HTR-8/SVneo (cell line): ENCODE measurements at places on chromosomes 7 and 10.

DNA sequence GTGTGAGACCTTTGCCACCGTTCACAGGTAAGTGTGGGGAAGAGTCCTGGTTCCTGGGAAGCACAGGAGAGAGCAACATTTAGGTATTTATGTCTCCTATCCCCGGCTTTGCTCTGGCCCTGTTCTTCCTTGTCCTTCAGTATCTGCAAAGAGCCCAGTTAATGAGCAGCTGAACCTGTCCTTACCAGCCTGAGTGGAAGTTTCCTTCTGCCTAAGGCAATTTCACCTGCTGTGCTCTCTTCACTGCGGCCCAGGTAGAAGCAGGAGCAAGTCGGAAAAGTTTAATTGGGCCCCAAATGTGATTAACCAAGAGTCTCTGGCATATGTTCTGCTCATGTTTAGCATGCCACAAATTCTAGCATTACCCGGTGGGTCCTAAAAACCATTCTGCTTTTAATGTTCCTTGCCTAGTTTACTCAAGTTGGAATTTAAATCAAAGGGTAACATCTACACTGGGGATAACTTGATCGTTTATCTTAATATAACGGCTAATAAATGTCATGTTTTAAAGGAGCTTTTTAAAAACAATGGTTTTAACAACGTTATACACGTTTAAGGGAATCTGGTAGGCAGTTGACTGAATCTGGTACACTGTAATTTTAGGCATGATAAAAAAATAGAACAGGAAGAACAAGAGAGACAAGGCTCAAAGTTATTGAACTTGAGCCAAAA lies 817.1 kb downstream of the TYW1 start:
- DNase-seq: no peak

DNA sequence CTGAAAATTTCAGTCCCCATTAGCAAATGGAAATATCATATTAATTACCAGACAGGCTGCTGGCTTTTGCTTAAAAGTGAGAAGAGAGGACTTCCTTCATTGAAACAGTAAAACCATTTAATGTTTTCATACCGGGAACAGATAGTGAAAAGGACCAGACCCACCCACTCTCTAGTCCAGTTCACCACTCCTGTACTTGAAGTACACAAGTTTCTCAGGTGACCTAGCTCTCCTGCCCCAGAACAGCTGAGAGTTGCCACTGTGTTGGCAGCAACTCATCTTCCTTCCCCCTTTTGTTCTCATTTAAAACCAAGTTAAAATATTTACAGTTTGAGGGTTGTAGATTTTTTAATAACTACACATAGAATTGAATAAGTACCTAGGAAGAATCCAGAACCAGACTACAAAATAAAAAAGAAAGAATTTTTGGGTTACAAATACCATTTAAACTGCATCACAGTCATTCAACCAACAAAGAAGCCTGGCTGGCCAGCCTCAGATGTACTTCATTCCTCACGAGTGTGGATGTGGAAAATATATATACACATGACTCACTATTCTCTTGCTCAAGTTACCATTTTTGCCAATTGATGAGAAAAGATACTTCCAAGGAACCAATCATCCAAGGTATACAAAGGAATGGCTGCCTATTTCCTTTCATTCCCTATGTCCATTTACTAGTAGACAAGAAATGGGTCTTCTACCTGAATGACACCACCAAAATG lies 68.1 kb downstream of the VPS41 start:
- DNase-seq: peak; percentile 5

GRCh38 chr10:92690211-92690914 lies 608 bp downstream of the HHEX start:
- DNase-seq: peak; percentile 58

DNA sequence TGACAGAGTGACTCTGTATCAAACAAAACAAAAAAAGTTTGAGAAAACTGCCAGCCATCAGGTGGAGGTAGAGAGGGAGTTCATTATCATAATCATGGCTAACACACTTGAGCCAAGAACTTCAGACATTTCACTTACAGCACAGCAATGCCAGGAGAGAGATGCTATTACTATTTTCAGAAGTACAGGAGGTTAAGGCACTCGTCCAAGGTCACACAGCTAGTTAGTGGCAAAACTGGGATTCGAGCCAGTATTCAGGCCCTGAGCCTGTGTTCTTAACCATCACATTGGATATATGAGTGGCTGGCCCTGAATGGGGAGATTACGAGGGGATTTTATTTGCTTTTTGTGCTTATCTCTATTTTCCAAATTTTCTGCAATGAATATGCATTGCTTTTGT lies 24.8 kb upstream of the UNC5B start:
- no peak for DNase-seq

DNA sequence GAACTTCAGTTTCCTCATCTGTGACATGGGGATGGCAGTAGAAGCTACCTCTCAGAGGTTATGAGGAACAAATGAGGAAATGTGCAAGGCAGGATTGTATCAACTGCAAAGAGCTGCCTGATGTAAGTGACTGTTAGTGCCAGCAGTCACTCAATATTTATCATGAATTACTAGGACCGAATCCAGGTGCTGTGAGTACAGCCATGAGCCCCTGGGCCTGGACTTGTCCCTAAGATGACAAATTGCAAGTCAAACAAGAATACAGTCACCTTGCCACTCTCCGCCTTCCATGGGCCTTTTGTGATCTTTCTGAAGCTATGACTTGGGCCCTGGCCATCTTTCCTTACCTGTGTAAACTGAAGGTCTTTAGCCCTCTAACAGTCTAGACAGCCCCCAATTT lies 27.7 kb upstream of the TLX1 start:
- no peak for DNase-seq

- no peak for DNase-seq
These were observed 31.4 kb downstream of the STEAP1B start for GRCh38 chr7:22468609-22469008.

DNA sequence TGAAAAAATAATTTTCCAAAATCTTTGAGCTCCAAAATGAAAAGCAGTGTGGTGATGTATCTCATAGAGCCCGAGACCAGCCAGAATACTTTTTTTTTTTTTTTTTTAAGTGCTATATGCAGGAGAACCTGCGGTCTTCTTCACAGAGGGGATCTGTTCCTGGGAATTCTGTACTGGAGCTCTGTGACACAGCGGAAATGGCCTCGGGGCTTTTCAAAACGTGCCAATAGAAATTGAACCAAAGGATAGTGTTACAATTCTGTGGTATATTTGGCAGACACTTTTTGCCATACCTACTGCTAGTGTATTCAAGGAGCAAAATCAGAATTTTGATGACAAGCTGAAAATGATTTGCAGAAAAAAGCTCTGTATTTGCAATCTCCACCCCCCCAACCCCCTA lies 1429.3 kb upstream of the LRRTM3 start:
- no peak for DNase-seq

DNA sequence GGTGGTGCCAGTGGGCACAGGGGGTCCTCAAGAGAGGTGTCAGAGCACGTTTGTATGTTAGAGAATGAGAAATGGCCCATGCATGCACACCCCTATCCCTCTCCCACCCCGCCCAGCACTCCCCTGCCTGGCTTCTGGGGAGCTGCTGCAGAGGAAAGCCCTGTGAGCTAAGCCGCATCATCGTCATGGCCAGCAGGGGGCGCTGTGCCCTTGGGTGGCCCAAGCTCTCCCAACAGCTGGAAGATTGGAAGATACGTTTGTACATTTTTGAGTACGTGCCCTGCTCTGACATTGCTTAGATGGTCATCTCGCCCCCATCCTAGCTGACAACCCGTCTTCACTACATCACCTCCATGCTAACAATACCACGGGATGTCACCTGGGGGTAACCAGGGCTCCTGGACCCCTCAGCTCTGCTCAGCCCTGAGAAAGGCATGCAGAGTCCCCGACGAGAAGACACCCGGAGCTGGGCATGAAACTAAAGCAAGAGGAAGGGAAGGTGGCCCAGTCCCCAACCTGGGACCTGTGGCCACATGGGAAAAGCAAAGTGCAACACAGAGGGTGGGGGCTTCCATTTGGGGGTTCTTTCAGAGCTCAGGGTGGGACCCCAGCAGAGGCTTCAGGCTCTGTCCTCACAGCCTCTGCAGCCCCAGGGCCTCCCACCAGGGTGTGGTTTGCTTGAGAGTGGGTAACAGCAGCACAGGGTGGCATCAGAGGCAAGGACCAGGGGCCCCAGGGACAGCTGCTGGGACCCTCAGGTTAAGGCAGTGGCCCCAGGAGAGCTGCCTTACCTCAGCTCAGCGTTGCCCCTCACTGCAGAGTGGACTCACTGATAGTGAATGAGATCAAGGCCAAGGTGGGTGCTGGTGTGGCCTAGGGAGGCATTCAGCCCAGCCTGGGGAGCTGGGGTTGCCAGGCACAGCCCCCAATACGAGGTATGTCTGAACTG lies 136.6 kb downstream of the PTPN20 start:
- peak; percentile 72 for DNase-seq

- DNase-seq: no peak
These were observed 80.3 kb upstream of the UCN3 start for GRCh38 chr10:5284311-5285057.
